Ammon's horn (tissue), 1 donor: ENCODE measurements at places on chromosomes 5 and 9.
A peak's percentile ranks its signal among the peaks of the same experiment; 100 is the strongest.

DNA sequence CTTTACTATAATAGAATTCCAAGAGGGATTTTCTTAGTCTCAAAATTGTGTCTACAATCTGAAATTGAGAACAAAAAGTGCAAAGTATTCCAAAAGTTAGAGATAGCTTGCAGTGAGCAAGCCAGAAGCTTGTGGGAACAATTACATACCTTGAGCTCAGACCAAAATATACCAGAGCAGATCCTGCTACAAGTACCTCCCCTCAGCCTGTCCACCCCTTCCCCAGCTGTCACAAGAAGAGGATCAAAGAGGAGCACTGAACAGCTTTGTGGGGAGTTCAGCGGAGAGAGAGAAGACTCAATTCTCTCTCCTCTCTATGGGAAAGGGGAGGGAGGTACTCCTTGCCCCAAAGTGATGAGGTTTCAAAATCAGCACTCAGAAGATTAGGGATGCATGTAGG is 869.2 kb upstream of the DMAC1 start:
- DNase-seq: no peak

DNA sequence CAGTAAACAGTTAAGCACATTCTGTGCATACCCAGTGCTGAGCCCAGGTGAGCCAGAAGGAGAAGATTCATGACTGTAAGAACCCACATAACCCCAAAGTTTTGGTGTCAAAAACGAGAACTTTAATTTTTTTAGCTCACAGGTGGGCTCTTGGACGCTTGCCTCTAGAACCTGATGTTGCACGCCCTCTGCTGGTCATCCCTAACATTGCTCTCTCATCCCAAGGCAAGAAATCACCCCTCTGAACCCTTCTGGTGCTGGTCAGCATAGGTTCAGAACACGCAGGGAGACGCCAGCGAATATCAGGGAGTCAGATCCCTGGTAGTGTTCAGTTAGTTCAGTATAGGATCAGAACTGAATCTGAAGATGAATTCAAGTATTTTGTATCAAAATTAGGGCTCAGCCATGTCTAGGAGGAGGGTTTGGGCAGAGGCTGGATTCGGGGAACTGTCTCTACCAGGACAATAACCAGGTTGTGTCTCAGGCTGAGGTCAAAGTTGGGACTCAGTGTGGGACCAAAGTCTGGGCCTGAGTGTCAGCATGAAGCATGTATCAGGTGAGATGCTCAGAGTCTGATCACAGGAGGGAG is 4.1 kb upstream of the DNAJB5 start:
- peak; percentile 83 for DNase-seq

GRCh38 chr5:91865915-91866314 is 482.8 kb upstream of the ARRDC3 start:
- DNase-seq: no peak

GRCh38 chr5:97224112-97224750 is 41.2 kb upstream of the RIOK2 start:
- DNase-seq: no peak

GRCh38 chr9:80078826-80079225 is 507.1 kb downstream of the TLE4 start:
- no peak for DNase-seq

GRCh38 chr9:108746864-108747263 is 108.9 kb downstream of the ACTL7B start:
- no peak for DNase-seq

- no peak for DNase-seq
These were observed 148.2 kb downstream of the SMARCA2 start for GRCh38 chr9:2163231-2163885.

GRCh38 chr9:4045556-4045955 is 254.3 kb downstream of the GLIS3 start:
- no peak for DNase-seq

GRCh38 chr9:129524582-129525270 is 96.2 kb downstream of the C9orf50 start:
- DNase-seq: no peak

DNA sequence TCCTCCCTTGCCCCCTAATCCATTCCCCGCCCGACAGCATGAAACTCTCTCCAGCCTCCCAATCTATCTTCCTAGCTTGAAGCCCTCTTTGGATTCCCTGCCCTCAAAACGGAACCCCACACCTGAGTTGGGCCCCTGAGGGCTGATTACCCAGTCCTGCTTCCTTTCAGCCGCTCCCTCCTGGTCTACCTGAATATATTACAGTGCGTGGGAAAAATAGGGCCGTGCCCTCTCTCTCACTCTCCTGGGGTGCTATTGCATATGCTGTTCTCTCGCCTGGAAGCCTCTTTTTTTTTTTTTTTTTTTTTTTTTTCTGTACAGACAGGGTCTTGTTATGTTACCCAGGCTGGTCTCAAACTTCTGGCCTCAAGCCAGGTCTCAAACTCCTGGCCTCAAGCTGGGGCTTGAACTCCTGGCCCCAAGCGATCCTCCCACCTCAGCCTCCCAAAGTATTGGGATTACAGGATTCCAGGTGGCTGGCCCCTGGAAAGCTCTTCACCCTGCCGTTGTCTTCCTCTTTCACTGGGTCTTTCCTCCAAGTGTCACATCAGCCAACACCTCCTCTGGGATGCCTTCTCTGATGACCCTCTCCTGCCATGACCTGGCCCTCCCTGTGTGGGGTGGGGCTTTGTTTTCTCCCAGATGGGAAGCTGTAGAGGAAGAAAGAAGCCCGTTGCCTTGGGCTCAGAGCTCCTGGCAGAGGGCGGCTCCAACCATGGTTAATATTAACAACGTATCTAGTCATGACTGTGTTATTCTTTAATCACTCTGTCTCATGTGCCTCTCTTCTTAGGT is 8.2 kb downstream of the DNM1 start:
- no peak for DNase-seq

- no peak for DNase-seq
These were observed 73.6 kb downstream of the PIP5K1B start for GRCh38 chr9:68778635-68779034.

- peak; percentile 86 for DNase-seq
These were observed 129.8 kb downstream of the SLC12A2 start for GRCh38 chr5:128213340-128213739.

- no peak for DNase-seq
These were observed 73.9 kb downstream of the ATG10 start for GRCh38 chr5:82045554-82046275.

GRCh38 chr5:53246042-53246836 is 136.7 kb upstream of the MOCS2 start:
- no peak for DNase-seq

DNA sequence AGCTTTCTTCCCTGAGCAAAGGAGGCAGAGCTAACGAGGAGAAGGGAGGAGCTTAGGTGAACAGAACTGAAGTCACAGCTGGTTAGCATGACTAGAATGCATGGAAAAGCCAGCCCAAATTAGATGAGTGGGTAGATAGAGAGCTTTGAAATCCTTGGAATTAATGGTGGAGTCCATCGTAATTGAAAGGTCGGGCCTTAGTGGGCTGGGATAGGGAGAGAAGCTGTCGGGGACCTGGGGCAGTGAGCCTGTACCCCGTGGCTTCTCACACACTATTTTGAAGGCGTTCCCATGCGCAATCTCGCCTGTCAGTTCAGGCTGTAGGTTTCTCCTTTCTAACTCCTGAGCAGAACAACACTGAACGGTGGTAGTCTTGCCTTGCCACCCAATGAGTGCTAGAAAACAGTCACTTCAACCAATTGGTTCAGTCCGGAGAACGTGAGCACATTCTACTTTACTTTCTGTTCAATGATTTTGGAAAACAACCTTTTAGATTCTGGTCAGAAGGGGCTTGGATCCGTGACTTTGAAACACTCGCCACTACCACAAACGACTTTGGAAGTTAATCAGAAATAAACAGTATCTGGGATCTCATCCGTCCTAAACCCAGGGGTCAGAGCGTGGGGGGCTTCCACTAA is 655 bp upstream of the RAI14 start:
- peak; percentile 70 for DNase-seq

GRCh38 chr9:9792144-9792857 is 820.5 kb downstream of the PTPRD start:
- DNase-seq: no peak

DNA sequence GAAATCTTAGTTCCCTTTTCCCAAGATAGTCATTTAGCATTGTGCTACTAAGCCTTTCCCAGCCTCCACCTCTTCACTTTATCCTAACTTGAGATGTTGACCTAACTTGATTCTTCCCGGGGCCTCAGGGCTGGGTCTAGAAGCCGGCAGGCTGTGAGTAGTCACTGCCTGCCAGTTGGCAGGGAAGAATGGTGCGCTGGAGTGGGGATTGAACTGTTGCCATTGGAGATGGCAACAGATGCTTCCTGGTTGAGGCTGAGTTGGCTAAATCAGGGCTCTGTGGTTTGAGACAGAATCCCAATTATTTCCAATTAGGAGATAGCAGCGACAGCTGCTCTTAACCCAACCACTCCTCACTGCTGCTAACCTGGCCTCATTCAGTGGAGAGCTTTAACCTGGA is 343.1 kb downstream of the BRINP1 start:
- DNase-seq: peak; percentile 82

GRCh38 chr5:73292816-73293459 is 119.9 kb downstream of the TMEM174 start:
- no peak for DNase-seq

DNA sequence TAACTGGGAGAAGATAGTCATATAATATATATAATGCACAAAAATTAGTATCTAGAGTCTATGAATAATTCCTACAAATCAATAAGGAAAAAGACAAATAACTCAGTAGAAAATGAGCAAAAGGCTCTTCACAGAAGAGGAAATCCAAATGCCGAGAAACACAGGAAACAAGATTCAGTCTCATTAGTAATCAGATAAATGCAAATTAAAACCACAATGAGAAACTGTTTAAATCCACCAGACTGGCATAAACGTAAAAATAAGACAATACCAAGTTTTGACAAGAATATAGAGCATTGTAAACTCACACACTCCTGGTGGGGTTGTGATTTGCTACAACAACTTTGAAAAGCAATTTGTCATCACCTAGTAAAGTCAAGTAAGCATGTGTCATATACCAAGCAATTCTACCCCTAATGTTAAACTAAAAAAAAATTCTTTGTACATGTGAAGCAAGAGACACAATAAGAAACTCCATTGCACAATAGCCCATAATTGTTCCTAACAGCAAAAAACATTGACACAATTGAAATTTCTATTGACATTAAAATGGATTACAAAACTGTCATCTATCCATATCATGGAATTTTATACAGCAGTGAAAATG is 21.0 kb upstream of the UBLCP1 start:
- no peak for DNase-seq

DNA sequence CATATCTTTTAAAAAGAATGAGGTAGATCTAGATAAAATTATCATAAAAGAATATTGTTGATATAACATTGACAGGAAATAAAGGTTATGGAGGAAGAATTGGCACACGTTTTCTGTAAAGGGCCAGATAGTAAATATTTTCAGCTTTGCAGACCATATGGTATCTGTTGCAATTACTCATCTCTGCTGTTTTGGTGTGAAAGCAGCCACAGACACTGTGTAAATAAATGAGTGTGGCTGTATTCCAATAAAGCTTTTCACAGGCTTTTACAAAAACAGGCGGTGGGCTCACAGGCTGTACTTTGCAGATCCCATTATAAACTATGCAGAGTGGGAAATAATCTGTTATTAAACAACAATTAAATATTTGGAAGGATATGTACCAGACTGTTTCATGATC is 87.4 kb downstream of the SGCD start:
- peak; percentile 30 for DNase-seq

GRCh38 chr9:124593200-124593599 is 86.0 kb upstream of the NR5A1 start:
- DNase-seq: no peak

DNA sequence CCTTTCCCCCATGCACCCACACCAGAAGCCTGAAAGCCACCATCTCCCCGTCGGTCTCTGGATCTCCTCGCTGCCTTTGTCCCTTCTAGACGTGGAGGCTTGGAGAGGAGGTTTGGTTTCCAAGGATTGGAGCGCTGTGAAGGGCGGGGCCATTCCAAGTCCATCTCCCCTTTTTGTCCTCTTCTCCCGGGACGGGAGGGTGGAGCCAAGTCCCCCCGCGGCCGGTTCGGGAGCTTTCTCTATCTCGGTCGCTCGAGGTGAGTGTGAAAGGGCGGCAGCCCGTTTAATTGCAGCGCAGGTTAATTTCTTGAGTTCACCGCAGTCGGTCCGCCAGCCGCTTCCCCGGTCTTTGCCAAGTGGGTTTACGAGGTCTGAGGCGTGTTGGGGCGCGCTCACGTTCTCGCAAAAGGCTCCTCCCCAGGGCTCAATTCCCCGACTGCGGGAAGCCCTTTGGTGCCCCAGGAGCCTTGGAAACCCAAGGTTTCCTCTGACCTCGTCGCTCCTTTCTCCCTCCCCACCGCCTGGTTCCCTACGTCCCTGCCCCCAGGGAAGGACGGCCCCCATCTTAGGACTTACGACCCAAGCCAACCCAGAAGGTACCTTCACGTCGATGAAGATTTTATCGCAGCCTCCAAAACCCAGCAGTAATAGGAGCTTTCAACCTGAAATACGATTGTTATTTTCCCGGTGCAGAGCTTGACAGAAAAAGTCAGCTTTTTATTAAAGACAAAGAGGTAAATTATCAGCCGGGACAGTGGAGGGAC is 2.8 kb upstream of the ZNF462 start:
- DNase-seq: no peak

- no peak for DNase-seq
These were observed 19.3 kb upstream of the SLC25A51 start for GRCh38 chr9:37923118-37923795.

- DNase-seq: no peak
These were observed 179.0 kb downstream of the ROR2 start for GRCh38 chr9:91771027-91771426.

DNA sequence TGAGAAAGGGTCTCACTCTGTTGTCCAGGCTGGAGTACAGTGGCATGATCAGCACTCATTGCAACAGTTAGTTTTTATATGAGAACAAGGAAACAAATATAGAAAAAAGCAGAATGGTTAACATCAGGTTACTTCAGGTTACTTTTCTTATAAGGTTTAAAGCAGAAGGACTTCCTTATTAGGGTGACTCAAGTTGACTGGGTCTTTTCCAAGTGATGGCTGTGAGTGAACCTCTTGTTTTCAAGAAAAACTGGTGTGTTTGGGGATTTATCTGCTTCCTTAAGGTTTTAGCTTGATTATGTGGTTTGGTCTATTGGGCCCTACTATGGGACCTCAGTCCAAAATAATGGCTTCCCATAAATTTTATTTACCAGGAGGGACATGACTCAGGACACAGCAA is 99.2 kb downstream of the ARRDC3 start:
- DNase-seq: no peak

DNA sequence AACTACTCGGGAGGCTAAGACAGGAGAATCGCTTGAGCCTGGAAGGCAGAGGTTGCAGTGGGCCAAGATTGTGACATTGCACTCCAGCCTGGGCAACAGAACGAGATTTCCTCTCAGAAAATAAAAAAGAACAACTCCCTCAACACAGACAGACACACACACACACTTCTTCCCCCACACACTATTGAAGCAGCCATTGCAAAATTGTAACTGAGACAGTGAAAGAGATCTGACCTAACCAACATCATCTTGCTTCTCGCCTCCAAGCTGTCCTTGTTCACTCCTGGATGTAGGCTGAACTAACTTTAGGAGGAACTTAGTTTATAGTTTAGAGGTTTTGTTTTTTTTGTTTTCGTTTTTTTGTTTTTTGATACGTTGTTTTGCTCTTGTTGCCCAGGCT is 13.0 kb upstream of the PLIN2 start:
- no peak for DNase-seq
